ENCODE measurements at places on chromosomes 4 and X.

DNA sequence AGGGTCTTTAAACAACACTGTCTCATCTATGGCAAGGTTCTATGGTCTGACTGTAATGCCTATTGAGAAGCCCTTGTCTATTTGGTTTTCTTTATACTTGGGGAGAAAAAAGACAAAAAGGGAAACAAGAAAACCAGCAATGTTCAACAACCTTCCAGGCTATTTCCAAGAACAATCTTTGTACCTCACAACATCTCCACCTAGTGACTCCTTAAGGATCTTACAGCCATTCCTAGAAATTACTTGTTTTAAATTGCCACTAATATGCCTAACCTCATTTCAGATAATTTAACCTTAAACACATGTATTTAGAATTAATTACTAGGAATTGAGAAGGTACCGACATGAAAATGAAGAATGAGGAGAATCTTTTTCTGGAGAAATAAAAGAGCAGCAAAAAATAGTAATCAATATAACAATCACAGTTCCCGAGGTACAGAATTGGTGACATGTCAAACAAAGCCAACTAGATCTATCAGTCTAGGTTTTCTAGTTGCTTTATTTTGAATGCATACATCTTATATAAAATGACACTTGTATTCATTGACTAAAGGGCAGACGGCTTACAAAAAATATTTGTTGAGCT is 1.6 kb upstream of the RBM46 start:
- no peak for DNase-seq

- DNase-seq = no peak
Measured at GRCh38 chrX:153620576-153620975, 21.6 kb upstream of the CCNQ start.

- no peak for DNase-seq
Measured at GRCh38 chr4:139833151-139833910, 167.7 kb downstream of the MGST2 start.

DNA sequence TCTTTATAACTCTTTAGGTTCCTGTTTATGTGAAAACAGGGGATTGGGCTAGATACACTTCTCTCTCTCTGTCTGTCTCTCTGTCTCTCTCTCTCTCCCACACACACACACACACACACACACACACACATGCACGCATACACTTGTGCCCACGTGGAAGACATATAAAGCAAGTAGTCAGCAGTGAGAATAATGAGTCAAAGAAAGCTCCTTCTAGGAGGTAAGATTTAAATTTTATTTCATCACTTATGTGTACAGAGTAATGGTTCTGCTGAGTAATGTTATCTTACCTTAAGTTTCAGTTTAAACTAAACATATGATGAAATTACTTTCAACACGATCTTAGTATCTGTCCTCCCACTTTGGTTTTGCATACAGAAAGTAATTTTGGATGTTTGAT is 243.0 kb upstream of the TEX13A start:
- DNase-seq = no peak

GRCh38 chrX:125778261-125778660 is 387.8 kb downstream of the DCAF12L2 start:
- DNase-seq = no peak

DNA sequence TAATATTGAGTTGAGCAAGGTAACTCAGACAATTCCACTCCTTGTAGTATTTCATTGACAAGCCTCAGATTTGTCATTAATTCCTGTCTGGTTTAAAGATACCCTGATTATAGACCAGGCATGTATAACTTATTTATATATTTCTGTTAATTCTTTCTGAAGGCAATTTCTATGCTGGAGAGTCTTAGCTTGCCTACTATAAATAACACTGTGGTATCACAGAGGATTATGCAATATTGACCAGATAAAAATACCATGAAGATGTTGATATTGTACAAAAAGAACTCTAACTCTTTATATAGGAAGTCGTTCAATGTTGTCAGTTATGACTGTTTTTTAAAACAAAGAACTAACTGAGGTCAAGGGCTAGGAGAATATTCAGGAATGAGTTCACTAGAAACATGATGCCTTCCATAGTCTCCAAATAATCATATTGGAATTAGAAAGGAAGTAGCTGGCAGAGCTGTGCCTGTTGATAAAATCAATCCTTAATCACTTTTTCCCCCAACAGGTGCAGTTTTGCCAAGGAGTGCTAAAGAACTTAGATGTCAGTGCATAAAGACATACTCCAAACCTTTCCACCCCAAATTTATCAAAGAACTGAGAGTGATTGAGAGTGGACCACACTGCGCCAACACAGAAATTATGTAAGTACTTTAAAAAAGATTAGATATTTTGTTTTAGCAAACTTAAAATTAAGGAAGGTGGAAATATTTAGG is 821 bp downstream of the CXCL8 start:
- no peak for DNase-seq

- no peak for DNase-seq
Measured at GRCh38 chr4:72555377-72555831, 13.6 kb downstream of the ADAMTS3 start.

DNA sequence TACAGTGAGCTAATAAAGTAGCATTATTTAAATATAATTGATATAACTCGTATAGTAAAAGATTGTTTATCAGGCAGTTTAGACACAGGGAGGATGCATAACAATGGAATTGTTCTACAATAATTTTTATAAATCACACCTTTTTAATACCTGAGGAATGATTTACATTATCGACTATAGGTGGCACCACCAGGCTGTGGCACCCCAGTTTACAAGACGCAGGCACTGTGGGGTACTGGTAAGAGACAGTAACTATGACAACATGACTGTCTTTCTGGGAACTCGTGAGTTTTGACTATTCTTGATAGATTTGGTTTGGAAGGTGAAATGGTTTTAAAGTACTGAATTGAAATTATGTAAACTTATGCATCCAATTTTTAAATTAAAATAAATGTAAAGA is 27.1 kb upstream of the STBD1 start:
- no peak for DNase-seq

DNA sequence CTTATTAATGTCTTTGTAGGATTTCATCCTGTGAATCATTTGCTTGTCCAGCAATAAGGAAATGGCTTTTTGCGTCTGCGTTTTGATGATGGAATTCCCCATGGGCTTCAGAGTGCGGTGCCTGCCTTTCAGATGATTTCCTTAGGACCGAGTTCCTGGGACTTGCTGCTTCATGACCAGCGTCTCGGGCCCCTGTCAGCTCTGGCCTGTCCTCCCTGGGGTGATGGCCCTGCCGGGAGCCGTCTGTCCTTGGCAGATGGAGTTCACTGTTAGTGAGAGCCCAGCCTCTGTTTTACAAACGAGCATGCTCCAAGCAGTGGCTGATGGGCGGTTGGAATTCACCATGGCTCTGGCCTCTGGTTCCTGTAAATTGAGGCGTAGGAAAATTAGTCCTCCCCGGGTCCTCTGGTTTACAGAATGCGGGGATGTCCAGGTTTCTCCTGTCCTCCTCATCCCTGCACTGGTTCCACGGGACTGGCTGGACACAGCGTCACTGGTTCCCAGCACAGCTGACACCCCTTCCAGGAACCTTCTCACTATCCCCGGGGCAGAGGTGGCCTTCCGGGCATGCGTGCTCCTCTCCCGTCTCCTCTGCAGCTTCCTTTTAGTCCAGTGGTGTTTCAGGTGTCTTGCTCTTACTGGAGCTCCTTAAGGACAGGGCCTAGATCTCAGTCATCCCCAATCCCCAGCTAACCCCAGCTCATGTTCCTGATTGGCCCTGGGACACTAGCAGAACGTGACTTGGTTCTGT is 34.9 kb downstream of the TBC1D14 start:
- DNase-seq = no peak

DNA sequence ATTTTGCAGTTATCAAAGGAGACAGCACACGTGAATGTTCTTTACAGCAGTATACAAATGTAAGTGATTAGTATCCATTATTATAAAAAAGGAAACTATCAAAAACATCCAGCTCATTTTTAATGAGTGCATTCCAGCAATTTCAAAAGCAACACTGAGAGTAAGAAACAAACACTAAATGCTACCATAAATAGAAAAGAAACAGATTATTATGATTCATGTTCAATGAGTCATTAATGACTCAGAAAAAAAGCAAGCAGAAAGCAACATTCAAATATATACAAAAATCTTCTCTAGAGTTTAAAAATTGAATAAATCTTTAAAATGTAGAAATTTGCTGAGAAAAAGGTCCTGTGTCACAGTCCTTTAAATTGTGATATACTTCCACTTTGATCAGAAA is 346.5 kb upstream of the FMR1 start:
- DNase-seq = no peak

DNA sequence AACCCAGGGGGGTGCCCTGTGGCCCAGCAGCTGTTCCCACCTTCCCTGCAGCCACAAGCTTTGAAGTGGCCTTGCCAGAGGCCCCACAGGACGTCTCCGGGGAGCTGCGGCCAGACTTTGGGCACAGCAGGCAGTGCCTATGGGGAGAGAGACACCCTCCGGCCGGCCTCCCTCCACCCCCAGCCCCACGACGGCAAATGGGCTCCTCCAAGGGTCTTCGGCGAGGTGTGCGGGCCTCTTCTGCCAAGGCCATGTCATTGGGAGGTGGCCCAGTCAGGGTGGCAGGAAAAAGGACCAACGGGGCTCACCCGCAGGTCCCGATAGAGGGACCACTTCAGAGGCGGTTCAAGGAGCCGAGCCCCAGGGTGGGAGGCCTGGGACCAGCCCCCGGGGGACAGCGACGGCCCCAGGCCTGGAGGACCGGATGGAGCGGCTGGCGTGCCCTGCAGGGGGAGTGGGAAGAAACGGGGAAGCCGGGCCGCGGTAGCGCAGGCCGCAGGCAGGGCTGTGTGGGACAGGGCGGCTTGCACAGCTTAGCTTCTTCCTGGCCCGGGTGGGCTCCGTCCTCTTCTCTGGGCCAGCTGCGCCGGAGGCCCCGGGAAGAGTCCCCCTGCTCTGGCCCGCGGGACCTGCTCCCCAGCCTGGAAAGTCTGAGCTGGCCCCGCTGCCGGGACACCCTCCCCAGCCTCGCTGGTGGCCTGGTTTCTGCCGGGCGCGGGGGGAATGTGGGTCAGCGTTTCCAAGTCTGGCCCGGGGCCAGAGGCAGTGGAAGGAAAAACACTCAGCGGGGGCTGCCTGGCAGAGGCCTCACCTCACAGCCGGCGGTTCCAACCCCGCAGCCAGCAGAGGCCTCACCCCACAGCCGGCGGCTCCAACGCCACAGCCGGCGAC is 21.9 kb upstream of the SPON2 start:
- no peak for DNase-seq

DNA sequence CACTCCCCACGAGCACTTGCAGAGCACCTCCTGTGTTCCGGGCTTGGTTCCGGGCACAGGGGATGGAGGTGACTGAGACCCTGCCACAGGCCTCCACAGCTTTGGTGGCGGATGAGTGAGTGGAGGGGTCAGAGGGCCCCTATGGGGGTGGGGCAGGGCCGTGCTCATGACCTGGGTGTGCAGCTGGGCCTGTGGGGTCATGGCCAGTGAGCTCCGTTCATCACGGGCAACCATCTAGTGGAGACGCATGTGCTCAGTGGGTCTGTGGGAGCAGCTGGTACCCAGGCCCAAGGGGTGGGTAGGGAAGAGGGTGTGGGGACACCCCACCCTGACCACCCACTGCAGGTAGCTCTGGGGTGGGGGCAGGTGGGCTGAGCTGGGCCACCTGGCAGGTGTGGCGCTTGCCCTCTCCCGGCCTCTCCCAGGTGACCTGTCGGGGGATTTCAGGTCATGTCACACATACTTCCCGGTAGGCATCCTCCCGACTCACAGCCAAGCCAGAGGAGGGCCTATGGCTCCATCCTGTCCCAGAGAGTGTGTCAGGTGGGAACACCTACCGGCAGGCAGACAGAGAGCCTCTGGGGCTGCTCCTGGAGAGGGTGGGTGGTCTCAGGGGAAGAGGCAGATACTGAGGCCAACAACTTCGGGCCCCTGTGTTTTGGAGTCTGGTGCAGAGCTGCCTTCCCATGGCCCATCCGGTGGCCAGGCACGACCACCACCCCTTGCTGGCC is 3.6 kb downstream of the PSAPL1 start:
- no peak for DNase-seq

DNA sequence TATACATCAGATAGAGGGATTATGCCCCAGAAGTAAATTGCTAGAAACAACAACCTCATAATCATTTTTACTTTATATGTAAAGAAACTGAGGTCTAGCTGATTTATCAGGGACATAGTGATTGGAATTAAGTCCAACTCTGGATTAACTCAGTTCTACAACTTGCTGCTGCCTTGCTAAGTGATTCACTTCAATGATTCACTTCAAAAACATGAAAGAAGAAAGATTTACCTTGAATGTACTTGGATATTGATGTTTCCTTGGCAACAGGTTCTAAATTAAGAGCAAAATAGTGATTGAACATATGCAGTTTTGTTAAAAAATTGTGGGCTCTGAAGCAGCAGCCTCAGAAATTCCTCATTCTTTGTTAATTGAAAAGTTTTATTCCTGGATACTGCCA is 99.8 kb upstream of the H2AZ1 start:
- DNase-seq = no peak

- no peak for DNase-seq
Measured at GRCh38 chr4:147371661-147372060, 109.2 kb upstream of the EDNRA start.

DNA sequence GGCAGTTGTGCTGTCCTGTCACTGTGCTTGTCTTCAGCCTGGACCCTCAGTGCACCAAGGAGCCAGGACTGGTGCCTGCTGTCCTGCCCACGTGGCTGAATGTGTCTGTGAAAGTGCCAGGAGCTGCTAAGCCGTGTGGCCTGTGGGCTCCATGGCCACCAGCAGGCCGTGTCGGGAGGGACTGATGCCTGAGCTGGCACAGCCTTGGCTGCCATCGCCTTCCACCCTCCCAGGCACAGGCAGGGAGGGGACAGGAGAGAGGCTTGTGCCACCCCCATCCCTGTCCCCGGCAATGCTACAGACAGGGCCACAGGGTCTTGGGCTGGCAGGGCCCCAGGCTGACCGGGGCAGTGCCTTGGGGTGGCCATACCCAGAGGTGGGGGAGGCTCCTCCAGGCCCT is 24.8 kb downstream of the DOK7 start:
- DNase-seq = no peak

- DNase-seq = peak; percentile 34
Measured at GRCh38 chr4:3442959-3443749, 1.4 kb downstream of the HGFAC start.

- DNase-seq = no peak
Measured at GRCh38 chr4:75860606-75861005, 41.6 kb downstream of the PPEF2 start.

DNA sequence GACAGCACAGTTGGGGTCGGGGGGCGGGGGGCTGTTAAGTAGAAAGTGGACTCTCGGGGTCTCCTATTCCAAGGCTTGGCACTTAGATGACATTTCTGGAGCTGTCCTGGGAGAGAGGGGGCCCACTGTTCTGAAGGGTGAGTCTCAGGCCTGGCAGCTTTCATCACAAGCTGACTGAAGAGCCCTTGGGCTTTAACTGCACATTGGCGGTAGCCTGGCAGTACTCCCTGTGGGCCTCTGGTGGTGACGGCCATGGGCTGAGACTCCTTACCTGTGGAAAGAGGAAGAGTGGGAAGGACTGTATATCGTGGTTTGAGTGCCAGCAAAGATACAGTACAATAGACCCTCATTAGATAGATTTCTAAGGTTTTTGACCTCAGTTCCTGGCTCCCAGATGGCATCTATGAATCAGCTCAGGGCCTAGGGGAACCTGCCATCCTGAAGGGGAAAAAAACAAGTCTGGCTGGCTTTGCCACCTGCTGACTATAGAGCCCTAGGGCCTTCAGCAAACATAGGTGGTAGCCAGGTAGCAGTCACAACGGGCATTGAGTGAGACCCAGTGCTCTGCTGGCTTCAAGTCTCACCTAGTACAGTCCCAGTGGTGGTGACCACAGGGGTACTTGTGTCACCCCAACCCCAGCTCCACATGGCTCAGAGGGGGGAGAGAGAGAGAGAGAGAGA is 87.9 kb downstream of the ANKRD17 start:
- no peak for DNase-seq

GRCh38 chrX:126552313-126553022 is at the start of gene DCAF12L1:
TSS of gene DCAF12L1 (minus strand) at chrX:126552814. CDS start at chrX:126552608, 206 bp downstream.
- DNase-seq = no peak

All from activated T-helper 1 cell treated with anti-CD3 and anti-CD28 coated beads, Interleukin-2, amount 50 U/mL, for 16 hours (primary cell).